Cerebellar cortex (tissue), 1 donor: ENCODE measurements at places on chromosomes 12 and 14.

GRCh38 chr14:104253901-104254353, 115.5 kb downstream of the KIF26A start:
- DNase-seq, result no peak

DNA sequence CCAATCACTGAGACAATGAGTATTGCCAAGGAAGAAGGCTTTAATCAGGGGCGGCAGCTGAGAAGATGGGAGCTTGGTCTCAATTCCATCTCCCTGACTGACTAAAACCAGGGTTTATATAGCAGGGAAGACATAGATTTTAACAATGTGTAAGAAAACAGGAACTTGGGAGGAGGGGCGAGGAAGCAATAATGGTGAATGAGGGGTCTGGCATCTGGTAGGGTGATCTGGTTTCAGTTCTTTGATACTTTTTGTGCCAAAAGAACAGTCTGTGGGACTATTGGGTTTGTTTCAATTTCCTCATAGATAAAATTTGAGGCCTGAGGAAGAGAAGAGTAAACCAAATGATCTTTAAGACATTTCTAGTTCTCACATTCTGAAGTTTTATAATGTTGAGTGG, 49.2 kb downstream of the FUT8 start:
- no peak for DNase-seq

DNA sequence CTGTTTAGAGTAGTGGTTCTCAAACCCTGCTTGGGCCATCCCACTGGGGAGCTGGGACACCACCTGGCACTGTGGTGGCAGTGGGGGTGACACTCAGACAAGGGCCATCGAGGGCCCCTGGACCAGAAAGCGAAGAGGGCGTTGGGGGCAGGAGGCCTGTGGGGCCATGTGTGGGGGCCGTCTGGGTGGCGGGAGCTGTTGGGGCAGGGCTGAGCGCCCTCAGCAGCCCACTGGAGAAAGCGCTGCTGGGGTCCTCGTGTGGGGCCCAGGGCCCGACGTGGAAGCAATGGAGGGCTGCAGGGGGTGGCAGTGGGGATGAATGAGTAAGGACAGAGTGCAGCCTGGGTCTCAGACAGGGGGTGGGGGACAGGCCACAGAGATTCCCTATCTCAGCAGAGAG, 5.9 kb upstream of the ADSS1 start:
- DNase-seq, result no peak

DNA sequence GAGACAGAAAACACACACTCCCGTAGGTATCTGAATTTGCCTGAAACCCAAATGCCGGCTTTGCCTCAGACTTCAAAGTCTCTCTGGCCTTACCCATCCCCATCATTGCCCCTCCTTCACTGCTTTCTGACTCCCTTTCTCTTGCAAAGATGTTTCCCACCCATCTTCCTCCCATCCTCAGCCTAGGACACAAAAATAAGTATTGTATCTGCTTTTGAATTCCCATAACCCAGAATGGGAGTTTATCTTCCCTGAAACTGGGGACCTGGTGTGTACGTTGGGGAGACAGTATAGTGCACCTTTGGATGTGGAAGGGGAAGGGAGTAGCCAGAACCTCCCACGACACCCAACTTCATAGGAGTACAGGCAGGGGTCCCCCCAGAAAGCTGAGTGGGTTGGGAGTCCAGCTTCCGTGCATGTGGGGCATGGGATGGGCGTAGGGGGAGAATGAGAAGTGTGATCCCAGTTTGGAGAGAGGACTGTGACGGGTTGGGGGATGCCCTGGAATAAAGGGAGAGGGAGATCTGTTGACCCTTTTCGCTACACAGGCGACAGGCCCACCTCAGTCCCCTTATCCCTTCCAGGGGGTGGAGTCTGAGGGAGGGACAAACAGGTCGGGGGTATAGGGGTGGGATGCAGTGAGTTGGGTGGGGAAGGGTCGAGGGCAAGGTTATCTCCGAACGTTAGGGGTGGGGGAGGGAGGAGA, 488 bp upstream of the KIF5A start:
- no peak for DNase-seq

DNA sequence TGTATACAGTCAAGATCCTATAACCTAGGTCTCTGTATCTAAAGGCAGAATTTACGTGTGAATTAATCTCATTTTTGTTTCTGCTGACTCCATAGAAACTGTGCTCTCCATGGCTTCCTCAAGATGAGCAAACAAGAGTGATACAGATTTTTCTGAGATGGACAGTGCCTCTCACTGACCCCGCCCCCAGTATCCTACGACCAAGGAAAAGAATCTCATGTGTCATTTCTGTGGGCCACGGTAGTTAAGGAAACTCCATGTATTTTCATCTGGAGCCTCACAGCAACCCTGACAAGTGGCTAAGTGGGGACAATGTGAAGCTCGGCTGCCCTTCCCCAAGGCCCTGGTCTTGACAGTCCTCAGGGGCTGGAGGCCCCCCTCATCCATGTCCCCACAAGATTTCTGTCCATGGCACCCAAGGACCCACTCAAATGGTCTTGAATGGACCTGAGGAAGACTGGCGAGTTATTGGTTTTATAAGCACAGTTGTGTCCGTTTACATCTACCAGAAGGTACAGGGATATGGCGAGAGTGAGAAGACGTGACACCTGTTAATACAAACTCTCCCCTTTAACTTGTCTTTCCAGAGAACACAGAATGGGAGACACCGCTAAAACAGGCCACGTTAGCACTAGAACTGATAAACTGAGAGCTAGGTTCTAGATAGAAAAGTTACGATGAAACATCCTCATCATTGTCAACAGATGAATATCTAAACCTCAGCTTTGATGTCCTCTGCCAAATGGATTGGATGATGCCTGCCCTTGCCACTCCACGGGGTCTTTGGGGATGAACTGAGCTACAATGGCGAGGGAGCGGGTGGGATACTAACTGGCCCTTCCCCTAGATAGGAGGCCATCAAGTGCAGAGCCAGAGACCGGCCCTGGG, 108.4 kb upstream of the EGLN3 start:
- DNase-seq, result no peak

DNA sequence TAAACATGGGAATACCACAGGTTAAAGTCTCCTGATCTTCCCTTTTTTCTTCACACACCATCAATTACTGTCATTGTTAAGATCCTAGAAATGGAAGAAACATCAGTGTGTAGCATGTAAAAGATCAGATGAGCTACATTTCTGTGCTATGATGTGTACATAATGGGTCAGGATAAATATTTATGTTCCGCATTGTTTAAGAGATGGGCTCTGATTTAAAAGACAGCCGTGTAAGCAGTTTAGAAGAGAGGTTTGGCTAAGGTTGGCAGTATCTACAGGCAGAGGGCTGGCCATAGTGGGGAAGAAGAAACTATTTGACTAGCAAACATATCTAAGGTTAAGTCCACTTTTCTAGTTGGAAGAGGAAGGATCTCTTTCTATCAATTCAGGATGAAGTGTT, 49.4 kb downstream of the LRRC9 start:
- DNase-seq, result no peak

DNA sequence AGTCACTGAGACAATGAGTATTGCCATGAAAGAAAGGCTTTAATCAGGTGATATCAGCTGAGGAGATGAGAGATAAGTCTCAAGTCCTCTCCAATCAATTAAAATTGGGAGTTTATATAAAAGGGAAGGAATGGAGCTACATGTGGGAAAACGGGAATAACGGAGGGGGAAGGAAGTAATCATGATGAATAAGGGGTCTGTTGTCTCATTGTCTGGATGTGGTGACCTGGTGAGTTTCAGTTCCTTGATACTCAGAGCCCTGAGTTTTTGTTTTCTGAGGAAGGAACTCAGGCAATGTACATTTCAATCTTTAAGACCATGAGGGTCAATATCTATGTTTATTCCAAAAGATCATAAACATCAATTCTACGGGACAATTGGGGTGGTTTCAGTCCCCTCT, 198.8 kb downstream of the KITLG start:
- DNase-seq, result no peak

- no peak for DNase-seq
Measured at GRCh38 chr12:26162905-26163304, 32.5 kb upstream of the SSPN start.

- no peak for DNase-seq
Measured at GRCh38 chr12:89484470-89484869, 40.1 kb downstream of the GALNT4 start.

GRCh38 chr12:25689996-25690501, 137.0 kb upstream of the LMNTD1 start:
- DNase-seq, result peak; percentile 37
